ENCODE measurements at places on chromosomes 7 and 10.

DNA sequence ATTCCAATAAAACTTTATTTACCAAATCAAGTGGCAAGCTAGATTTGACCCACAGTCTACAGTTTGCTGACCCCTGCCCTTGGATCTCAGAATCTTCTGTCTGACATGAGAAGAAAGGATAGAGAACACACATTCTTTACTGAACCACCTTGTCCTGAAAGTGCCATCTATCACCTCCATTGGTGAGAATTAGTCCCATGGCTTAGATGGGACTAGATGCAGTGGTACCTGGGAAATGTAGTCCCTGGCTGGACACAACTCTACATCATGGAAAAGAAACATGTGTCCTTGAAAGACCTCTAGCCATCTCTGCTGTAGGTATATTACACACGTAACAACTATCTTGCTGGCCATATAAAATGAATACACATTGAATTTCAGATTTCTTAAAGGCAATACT, 336.2 kb downstream of the LHFPL3 start:
- DNase-seq = no peak

GRCh38 chr7:157985636-157986035, 602.0 kb downstream of the PTPRN2 start:
- DNase-seq = no peak

- DNase-seq = no peak
Observed at GRCh38 chr10:21207852-21208646, 310.9 kb upstream of the NEBL start.

- DNase-seq = no peak
Observed at GRCh38 chr7:29350351-29350750, 155.8 kb downstream of the CHN2 start.

DNA sequence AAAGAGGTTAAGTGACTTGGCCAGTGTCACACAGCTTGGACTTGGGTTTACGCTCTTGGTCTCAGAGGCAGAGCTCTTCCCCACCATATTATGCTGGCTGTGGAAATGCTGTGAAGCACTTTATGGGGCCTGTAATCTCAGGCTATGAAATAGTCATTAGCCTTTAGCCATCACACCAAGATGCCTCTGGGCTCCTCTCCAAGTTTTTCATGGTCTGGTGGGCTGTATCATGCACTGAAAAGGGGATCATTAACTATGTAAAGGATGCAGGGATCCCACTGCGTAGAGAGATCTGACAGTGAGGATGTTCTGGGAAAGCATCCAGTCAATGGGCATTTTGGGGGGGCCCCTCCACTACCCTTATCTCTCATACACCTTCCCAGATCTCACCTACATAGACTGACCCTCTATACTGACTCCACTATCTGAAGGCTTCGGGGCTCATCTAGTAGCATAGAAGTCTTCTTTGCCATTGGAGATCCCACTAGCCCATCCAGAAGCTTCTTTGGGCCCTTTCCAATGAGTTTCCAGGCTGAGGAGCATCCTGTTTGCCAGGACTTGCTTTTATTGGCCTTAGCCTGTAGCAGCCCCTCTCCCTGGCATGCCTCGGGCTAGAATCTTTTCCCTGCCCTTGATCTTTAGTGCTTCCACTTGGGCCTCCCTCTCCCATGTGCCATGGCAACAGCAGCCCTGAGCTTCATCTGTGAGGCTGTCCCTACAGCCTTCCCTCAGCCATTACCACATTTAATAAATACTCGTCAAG, 19.6 kb downstream of the FRMPD2 start:
- DNase-seq = no peak

DNA sequence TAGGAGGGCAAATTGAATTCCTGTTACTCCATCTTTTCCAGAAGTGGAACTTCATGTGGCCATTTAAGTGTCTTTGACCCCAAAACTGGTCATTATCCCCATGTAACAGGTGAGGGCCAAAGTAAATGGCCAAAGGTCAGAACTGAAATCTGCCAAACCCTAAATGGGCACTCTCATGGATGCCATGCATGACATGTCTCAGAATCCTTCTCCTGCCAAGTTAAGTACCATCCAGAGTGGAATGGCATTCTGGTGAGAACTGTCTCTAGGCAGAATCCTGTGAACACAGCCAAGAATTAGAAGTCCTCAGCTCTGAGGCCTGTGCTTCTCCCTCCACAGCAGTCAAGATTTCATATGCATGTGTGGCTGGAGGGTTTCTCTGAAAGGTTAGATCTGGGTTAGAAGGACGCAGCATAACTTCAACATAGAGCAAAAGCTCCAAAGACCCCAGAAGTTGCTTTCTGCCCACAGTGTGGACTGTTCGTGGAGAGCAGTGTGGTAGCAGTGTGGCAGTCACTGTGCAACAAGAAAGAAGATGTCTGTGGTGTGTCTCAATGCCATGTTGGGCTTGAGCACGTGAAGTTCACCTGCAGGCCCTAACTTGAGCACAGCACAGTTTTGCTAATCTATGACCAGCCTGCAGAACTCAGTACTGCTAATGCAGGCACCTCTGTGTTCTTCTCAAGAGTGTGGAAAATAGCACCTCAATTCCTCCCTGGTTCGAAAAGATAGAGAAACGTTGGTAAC, 121.3 kb downstream of the ADCY1 start:
- DNase-seq = no peak

- DNase-seq = no peak
Observed at GRCh38 chr10:47360419-47361040, 12.4 kb downstream of the RBP3 start.

DNA sequence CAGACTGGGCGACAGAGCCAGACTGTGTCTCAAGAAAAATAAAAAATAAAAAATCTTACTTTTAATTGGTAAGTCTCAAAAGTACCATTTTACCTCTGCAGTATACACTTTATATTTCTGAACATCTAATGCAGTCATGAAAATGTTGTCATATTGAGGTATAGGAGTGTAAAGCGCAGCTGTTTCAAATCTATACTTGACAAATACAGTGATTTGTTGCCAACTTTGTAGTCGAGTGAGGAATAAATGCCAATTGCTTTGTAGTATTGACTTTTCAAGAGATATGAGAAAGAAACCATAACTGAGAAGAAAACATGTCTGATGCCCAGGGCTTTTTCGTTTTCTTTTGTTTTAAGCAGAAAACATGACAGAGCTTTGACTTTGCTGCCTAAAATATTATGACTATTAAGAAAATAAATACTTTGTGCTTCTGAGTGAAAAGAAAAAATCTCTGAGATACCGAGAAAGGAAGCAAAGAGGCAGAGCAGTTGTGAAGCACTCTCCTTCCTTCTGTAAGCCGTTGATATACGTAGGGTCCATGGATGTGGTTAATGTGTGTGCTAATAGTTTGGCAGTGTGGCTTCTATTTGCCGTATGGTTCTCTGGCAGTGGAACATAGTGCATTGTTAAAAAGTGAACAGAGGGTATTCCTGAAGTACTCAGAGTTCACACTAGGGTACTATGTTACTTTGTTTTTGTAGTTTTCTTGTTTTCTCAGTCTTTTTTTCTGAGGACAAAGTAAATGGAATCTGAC, 38.2 kb downstream of the AVL9 start:
- DNase-seq = no peak

GRCh38 chr10:132369636-132370185, 27.3 kb upstream of the PWWP2B start:
- no peak for DNase-seq

DNA sequence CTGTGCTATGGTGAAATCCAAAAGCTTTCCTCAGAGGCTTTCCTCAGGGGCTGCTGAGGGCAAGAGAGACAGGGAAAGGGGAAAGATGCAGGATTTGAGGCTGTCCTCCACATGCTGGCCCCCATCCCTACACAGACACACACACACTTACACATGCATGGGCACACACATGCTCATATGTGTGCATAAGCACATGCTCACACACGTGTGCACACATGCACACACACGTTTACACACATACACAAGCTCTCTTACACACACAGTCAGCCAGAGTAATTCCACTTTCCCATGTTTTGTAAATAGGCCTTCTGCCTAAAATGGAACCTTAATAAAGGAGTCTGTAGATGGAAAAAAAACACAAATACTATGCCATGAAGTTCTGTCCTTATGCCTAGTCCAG, 312.9 kb downstream of the GRID1 start:
- DNase-seq = no peak

- no peak for DNase-seq
Observed at GRCh38 chr10:8183241-8183704, 128.8 kb downstream of the GATA3 start.

- DNase-seq = no peak
Observed at GRCh38 chr7:145848691-145849090, 267.9 kb upstream of the CNTNAP2 start.

DNA sequence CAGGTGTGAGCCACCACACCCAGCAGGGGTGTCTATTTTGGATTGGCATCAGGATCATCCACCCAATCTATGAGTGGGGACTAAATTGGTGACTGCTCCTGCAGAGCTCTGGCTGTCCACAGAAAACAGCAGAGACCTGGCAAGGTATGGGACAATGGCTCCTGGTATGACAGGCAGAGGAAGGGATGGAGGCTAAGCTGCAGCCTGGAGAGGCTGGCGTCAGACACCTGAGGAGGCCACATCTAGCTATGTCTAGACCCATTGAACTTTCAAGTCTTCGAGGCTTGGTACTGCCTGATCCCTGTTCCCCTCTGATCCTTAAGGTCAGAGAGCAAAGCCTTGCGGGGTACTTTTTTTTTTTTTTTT, 3.2 kb upstream of the SERPINE1 start:
- DNase-seq = no peak

DNA sequence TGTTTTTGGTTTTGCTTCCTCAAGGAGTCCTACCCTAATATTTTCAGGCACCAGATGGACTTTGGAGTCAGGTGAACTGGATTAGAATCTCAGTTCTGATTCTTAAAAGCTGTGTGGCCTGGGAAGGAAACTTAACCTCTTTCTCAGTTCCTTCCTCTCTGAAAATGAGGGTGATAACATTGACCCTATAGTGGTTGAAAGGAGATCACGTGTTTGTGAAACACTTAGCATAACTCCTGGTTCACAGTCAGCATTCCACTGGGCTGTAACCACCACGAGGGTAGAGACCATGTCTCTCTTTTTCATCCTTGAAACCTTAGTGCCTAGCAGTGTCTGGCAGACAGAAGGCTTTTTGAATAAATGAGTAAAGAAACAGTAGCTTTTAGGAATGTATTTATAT, 16.7 kb downstream of the LSMEM1 start:
- no peak for DNase-seq

GRCh38 chr7:96547371-96547811, 162.3 kb downstream of the SEM1 start:
- DNase-seq = no peak

DNA sequence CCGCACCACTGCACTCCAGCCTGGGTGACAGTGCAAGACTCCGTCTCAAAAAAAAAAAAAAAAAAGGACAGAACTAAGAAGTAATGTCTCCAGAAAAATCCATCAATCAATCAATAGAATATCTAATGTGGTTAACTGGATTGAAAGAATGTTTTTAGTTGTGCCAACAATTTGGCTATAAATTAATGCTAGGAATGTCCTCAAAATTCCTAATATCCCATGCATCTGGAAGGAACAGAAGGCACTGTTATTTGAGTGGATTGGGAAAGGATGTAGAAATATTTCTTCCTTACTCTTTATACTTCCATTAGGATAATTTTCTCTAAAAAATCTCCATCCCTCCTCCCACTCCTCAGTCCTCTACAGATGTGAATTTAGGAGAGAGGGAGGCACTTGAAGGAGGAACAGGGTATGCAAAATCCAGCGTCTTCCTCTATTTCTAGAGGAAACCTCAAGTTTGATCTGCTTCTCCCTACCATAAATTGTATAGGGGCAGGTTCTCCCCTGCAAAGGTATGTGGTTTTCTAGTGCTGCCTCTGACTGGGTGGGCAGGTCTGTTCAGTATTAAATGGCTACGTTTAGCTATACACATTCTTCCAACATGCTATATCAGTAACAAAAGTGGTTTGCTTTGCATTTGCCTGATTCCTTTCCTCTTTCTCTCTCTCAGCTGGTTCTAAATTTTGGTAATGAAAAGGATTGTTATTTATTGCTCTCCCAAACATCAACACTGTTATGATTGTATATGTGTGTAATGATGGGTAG, 54.1 kb downstream of the RNLS start:
- no peak for DNase-seq

DNA sequence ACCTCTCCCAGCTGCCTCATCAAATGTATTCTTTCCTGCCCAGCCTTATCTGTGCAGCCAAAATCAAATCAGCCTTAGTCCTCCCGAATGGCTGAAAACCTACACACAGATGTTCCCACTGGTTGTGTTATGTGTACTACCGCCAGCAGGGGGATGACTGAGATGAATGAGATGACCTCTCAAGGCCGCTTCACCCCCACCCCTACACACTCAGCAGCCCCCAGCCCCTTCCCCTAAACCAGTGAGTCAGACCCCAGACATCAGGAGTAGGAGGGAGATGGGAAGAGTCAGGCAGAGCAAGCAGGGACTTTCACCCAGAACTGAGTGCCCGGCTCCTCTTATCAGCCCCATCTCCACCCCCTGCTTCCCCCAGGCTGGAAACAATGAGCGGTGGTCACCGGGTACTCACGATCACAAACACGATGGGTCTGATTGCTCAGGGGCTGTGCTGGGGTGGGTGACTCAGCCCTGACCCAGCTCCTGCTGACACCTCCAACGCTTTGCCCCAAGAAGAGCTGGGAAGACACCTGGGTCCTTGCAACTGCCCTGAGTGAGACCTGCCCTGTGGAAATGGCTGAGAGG, 6.5 kb upstream of the C10orf105 start:
- DNase-seq = peak; percentile 48

- DNase-seq = no peak
Observed at GRCh38 chr7:41010967-41011366, 691.9 kb downstream of the INHBA start.

DNA sequence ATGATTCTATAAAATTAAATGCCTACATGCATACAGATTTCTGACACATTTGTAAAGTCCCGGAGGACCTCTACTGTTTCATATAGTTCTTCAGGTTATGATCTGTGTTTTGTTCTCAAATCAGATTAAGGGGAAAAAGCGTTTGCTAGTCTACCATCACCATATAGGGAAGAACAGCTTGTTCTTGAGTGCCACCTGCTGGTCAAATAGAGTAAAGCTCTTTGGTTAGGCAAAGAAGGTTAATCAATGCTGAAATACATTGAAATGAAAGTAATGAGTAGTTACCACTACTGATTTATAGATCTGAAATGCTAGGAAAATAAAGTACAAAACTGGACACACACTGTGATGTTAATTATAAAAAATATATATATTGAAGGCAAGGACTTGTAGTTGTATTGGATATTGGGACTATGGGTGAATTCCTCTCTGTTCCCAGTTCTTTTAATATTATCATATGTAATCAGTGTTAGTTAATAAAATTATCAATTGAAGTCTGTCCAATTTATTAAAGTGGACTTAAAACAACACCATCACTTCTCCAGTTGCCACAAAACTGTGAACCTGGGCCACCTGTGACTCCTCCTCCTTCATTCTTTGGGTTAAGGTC, 72.6 kb upstream of the PDLIM1 start:
- peak; percentile 82 for DNase-seq

- no peak for DNase-seq
Observed at GRCh38 chr7:91357379-91357778, 93.1 kb downstream of the FZD1 start.

- DNase-seq = no peak
Observed at GRCh38 chr7:52540041-52540440, 495.4 kb upstream of the POM121L12 start.

DNA sequence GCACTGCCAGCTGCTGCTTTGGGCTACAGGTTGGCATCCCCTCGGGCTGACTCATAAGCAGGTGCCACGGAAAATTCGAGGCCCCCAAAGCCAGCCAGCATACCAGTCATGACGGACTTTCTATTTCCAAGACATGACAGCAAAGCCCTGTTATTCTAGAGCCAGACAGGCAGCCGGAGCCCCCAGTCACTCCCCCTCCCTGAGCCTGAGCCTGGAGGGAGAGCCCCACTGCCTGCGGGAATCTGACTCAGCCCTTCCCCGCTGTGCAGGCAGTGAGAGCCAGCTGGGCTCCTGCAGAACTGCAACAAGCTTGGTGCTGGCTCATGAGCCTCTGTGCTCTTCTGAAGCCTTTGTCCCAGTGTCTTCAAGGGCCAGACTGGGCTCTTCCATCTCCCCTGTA, 15.8 kb downstream of the BTBD16 start:
- no peak for DNase-seq

Data from hematopoietic multipotent progenitor cell treated with erythropoietin and hydrocortisone succinate and interleukin-3 and kit ligand, for 17 days (in vitro differentiated cells).